Astrocyte (in vitro differentiated cells and primary cell): ENCODE measurements at places on chromosomes 11 and 22. TPM values are rescaled to one million over a fixed set of nuclear protein-coding genes. Genes with fewer than 3 reads are reported as not detected.
A peak's percentile ranks its signal among the peaks of the same experiment; 100 is the strongest.

Gene TENM4
- total RNA-seq = 7.5 and 13.3 TPM in 2 replicates

- DNase-seq = no peak
- no peak overlapping the region for H3K27ac ChIP-seq
- peaks cover 9% of the 10 kb centered on the region for H3K4me1 ChIP-seq
- no peak overlapping the region for H3K4me3 ChIP-seq
- no peaks in the 10 kb centered on the region for H3K27me3 ChIP-seq
Measured at GRCh38 chr11:128479144-128479543, 108.2 kb downstream of the ETS1 start.

GRCh38 chr11:32006799-32007388 is 84.0 kb upstream of the RCN1 start:
- H3K27me3 ChIP-seq = peaks cover 18% of the 10 kb centered on the region
- DNase-seq = peak; percentile 23
- peaks cover 13% of the 10 kb centered on the region for H3K4me1 ChIP-seq
- H3K4me3 ChIP-seq = no peak overlapping the region

- no peaks in the 10 kb centered on the region for H3K4me1 ChIP-seq
- peaks cover 38% of the 10 kb centered on the region for H3K36me3 ChIP-seq
- DNase-seq = no peak
- no peak overlapping the region for H3K27ac ChIP-seq
Measured at GRCh38 chr11:3356858-3357257, 22.1 kb downstream of the ZNF195 start.

Gene IGSF22
- total RNA-seq = 0.05 TPM in 1 of 2 replicates, not detected in the other

GRCh38 chr11:117098269-117099232 is at the start of gene SIK3:
Gene SIK3, minus strand, starts transcription at chr11:117098428. Its CDS starts 13 bp downstream, at chr11:117098415.
- peak within 1 kb of the TSS; percentile 95 for H3K27ac ChIP-seq
- DNase-seq = peak; percentile 80
- H3K4me3 ChIP-seq = peak within 1 kb of the TSS; percentile 74
- H3K4me1 ChIP-seq = peaks cover 30% of the 10 kb centered on the region

DNA sequence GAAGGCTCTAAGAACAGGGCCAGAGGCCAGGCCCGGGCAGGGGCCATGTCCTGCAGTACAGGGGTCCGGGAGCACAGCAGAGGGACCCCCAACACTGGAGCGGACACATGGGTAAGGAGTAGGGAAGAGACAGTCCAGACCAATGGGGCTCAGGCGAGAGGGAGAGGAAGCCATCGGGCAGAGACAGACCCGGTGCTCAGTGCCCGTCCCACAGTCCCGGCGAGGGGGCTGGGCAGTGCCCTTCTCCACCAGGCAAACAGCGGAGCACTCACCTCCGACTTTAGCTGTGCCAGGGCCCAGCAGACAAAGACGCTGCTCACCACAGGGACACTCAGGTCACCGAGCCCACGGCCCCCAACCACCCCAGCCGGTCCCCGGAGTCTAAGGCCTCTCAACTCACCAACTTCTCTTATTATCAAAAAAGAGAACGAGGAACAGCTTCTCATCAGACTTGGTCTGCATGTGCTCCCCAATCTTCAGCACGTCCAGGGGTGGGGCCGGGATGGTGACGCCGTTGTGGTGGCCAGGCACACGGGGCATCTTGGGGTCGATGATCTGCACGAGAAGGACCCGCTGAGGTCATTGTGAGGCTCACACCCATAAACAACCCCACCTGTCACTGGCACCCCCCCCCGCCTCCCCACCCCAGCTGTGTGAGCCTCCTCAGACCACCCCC is 52.3 kb downstream of the BRD1 start:
- peaks cover 2% of the 10 kb centered on the region for H3K36me3 ChIP-seq
- H3K27ac ChIP-seq = no peak overlapping the region
- no peaks in the 10 kb centered on the region for H3K4me1 ChIP-seq
- no peaks in the 10 kb centered on the region for H3K27me3 ChIP-seq

DNA sequence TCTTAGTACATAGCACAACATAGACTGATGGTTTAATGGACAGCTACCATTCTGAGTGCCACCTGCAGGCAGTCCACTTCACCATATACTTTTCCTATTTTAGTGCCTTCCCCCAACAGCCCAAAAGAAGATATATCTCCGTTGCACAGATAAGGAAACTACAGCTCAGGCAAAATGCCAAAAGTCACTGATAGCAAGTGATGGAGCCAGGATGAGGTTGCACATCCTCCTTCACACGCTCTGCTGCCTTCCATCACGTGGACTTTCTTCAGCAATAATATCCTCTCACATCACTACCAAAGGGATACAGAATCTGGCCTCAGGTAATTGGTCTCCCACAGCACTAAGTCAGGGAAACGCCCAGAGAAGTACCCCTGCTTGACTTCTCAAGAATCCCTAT is 7.5 kb downstream of the TCF20 start:
- no peak overlapping the region for H3K27ac ChIP-seq
- no peaks in the 10 kb centered on the region for H3K27me3 ChIP-seq
- no peak overlapping the region for H3K4me3 ChIP-seq

GRCh38 chr11:122440811-122441665 is 214.5 kb upstream of the UBASH3B start:
- no peak overlapping the region for H3K27ac ChIP-seq
- no peaks in the 10 kb centered on the region for H3K36me3 ChIP-seq
- peaks cover 29% of the 10 kb centered on the region for H3K27me3 ChIP-seq
- peak overlapping the region; percentile 47 for H3K4me3 ChIP-seq

- H3K27me3 ChIP-seq = no peaks in the 10 kb centered on the region
- no peak overlapping the region for H3K27ac ChIP-seq
- no peak overlapping the region for H3K4me3 ChIP-seq
- no peak for DNase-seq
- peaks cover 13% of the 10 kb centered on the region for H3K4me1 ChIP-seq
- H3K36me3 ChIP-seq = no peaks in the 10 kb centered on the region
Measured at GRCh38 chr22:19843107-19843856, 11.4 kb downstream of the GNB1L start.

GRCh38 chr11:95486979-95487378 is 256.0 kb upstream of the SESN3 start:
- no peaks in the 10 kb centered on the region for H3K4me1 ChIP-seq
- no peak overlapping the region for H3K27ac ChIP-seq
- H3K4me3 ChIP-seq = no peak overlapping the region
- no peaks in the 10 kb centered on the region for H3K27me3 ChIP-seq
- H3K36me3 ChIP-seq = no peaks in the 10 kb centered on the region

- no peak for DNase-seq
- H3K27ac ChIP-seq = no peak overlapping the region
- H3K4me3 ChIP-seq = no peak overlapping the region
Measured at GRCh38 chr11:335779-336658, 15.4 kb upstream of the IFITM3 start.

GRCh38 chr11:134745456-134745855 is 333.4 kb upstream of the B3GAT1 start:
- H3K4me1 ChIP-seq = peaks cover 7% of the 10 kb centered on the region
- no peaks in the 10 kb centered on the region for H3K36me3 ChIP-seq
- no peak overlapping the region for H3K27ac ChIP-seq
- DNase-seq = no peak
- no peaks in the 10 kb centered on the region for H3K27me3 ChIP-seq

- H3K36me3 ChIP-seq = no peaks in the 10 kb centered on the region
- no peak overlapping the region for H3K4me3 ChIP-seq
- no peak for DNase-seq
Measured at GRCh38 chr11:111067994-111068393, 177.5 kb upstream of the POU2AF2 start.

GRCh38 chr22:45154383-45154782 is 9.3 kb upstream of the NUP50 start:
- H3K4me1 ChIP-seq = peaks cover under 1% of the 10 kb centered on the region
- H3K27ac ChIP-seq = no peak overlapping the region
- H3K36me3 ChIP-seq = peaks cover 14% of the 10 kb centered on the region
- DNase-seq = peak; percentile 48
- H3K27me3 ChIP-seq = no peaks in the 10 kb centered on the region

Gene PKDREJ
- total RNA-seq = not detected in 2 replicates

Gene CD6
- total RNA-seq = 0.39 and 0.58 TPM in 2 replicates

- H3K36me3 ChIP-seq = no peaks in the 10 kb centered on the region
- no peak overlapping the region for H3K27ac ChIP-seq
- DNase-seq = no peak
- H3K27me3 ChIP-seq = peaks cover 6% of the 10 kb centered on the region
Measured at GRCh38 chr11:119339589-119340334, 921 bp downstream of the C1QTNF5 start.

GRCh38 chr11:13966013-13966412 is 3.5 kb downstream of the SPON1 start:
- H3K27ac ChIP-seq = no peak overlapping the region
- no peak for DNase-seq
- no peak overlapping the region for H3K4me3 ChIP-seq
- peaks cover 73% of the 10 kb centered on the region for H3K27me3 ChIP-seq
- H3K36me3 ChIP-seq = no peaks in the 10 kb centered on the region
